Activated CD4-positive, alpha-beta T cell treated with anti-CD3 and anti-CD28 coated beads for 36 hours (primary cell): ENCODE measurements at places on chromosomes 13 and 19.
A peak's percentile ranks its signal among the peaks of the same experiment; 100 is the strongest.

DNA sequence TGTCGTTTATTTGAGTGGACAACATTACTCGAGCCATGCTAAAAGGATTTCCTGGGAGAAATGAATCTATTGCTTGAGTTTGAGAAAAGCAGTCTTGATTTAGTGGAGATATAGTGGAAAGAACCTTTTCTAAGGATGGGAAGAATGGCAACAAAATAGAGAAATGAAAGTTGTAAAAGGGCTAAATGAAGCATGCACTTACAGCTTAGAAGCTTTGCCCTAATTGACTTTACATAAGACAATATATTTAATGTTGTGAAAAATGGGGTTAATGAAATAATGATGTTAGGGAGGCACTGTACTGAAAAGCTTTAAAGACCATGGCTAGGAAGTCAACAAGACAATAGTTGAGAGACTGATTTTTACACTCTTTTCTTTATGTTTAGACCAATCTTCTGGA lies 35.4 kb downstream of the SLC10A2 start:
- no peak for DNase-seq

DNA sequence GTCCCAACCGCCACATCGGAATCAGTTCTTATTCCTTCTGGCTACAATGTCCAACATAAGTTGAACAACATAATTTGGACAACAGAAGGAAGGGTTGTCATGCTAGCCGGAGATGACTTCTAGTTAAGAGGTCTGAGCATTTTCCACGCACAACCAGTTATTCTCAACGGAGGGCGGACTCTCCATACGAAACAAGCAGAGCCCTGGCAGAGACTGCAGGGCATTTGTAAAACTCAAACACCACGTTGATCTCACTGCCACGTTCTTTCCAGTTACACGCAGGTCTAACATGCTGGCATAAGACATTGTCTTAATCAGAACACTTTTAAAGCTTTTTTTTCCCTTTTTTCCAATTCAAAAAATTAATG lies 38.3 kb upstream of the DCUN1D2 start:
- DNase-seq = no peak

- no peak for DNase-seq
Measured at GRCh38 chr13:107289540-107289939, 721.6 kb upstream of the ARGLU1 start.

DNA sequence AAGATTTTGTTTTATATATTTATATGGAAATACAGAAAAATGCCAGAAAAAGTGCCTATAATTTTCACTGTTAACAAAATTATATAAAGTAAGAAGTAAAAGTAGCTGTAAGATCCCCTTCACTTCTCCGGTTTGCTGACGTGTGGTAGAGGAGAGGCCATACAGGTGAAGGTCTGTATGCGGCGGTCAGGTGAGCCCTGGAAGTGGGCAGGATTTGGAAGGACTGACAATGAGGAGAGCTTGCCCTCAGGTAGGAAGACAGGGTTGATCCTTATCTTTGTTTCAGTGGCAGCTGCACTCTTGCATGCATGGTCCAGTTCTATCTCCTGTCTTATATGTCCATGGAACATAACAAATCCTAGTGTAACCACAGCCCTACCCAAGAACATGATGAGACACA lies 16.9 kb upstream of the TFDP1 start:
- no peak for DNase-seq

DNA sequence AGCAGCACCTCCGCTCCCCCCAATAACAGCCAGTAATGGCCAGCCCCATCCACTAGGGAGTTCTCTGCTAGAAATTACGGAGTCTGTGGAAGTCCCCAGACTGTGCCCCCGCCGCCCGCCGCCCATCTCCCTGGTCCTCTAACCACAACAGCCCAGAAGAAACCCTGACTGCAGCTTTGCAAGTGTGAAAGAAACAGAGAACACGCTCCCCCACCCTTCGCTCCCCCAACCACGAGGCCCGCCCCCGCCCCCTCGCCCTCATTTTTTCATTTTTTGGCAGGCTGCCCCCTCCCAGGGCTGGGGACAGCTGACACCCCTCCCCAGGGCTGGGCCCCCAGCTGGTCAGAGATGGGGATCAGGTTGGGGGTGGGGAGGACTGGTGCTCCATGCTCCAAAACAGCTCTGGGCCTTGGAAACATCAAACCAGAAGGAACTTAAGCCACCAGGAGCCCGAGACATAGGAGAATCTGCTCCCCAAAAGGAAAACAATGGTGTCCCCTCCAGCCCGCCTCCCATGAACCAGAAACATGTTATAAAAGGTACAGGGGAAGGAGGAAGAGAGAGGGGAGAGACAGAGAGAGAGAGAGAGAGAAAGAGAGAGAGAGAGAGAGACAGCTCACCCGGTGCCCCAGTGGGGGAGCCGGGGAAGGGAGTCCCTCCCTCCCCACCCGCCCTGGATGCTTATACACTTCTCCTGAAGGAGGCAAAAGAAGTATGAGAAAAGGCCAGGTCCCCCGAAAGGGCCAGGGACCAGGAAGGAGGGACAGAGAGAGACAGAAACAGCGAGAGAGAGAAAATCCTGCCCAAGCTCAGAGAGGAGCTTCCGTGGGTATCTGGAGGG lies 29.8 kb upstream of the ASF1B start:
- DNase-seq = no peak

- DNase-seq = no peak
Measured at GRCh38 chr19:41499899-41500298, 56.9 kb downstream of the ERICH4 start.

DNA sequence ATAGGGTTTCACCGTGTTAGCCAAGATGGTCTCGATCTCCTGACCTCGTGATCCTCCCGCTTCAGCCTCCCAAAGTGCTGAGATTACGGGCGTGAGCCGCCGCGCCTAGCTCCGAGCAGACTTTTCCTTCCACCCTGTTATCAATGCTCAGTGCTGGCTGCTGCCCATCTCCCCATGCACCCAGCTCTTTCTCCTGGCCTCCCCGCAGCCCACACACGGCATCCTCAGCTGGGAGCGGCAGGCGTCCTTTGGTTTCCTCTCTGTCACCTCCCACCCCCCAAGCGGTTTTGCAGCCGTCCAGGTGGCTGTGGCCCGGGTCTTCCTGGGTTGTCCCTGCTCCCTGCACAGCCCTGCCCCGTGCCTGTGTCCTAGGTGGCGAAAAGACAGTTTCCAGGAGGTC lies 12.1 kb downstream of the PRR22 start:
- DNase-seq = no peak

- DNase-seq = no peak
Measured at GRCh38 chr13:51305271-51305967, 34.1 kb upstream of the SERPINE3 start.

- no peak for DNase-seq
Measured at GRCh38 chr13:101915755-101916107, 463.3 kb downstream of the ITGBL1 start.

- DNase-seq = no peak
Measured at GRCh38 chr19:18137657-18138339, 15.2 kb upstream of the PIK3R2 start.

DNA sequence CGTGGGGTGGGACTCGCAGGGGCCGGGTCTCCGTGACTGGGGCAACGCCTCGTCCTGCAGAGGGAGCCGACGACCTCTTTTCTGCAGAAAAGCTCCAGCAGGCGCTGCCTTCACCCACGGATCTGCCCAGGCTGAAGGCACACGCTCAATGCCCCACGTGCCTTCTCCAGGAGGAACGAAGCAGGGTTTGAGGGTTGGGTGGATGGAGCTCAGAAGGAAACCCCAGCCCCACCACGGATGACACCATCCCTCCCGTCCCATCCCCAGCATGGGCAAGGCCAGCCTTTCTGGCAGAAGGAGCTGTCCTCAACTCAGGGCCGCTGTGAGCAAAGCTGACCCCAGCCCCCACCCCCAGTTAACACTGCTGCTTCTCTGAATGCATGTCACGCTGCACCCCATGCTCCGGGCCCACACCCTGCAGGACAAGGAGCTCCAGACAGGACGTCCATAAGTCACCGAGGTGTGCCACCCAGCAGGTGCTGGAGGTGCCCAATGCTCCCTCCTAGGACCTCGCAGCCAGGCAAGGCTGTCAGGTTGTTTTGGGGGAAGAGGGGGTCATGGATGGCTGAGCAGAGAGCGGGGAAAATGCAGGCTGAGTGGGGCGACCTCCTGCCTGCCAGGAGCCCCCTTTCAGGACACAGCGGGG lies 7.4 kb downstream of the C19orf25 start:
- peak; percentile 48 for DNase-seq

DNA sequence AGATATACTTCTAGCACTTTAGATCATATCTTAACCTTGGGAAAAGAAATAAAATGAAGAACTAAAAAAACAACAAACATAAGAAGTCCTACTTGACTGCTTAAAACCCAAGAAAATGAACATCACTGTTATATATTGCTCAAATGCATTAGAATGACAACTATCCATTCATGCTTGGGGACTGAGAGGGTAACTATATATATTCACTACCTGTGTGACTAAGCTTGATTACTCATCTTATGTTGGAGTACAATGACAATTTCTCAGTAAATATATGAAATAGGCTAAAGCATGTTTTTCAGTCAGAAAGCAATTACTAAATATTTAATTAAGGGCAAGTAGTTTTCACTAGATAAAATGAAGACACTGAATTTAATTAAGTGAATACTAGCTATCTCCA lies 40.1 kb downstream of the ZC3H13 start:
- no peak for DNase-seq

DNA sequence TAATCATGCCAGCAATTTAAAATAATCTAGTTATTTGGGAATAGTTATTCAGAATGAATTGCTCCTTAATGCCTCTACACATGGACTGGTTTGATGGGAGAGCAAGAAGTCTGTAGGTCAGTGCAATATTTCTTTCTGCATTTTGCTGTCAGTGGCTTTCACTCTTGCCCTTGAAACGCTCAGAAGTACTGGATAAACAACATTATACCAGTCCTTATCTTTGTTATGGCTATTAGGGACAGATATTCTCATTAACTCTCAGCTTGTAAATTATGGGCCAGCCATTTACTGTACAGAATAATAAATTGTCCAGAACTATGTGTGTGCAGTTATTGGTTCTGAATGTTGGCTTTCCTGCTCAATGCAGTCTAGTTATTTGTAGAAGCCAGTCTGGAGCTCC lies 224.4 kb downstream of the OXGR1 start:
- no peak for DNase-seq

DNA sequence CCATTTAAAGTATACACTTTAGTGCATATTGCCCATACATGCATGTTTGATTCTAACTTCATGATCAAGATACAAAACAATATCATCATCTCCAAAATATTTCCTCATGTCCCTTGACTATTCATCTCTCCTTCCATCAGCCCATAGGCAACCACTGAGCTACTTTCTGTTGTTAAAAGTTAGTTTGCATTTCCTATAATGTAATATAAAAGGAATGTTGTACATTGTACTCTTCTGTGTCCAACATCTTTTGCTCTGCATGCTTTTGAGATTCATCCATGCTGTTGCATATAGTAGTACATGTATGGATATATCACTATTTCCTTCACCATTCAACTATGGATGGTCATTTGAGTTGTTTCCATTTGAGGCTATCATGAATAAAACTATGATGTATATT lies 74.7 kb downstream of the ITGBL1 start:
- no peak for DNase-seq

DNA sequence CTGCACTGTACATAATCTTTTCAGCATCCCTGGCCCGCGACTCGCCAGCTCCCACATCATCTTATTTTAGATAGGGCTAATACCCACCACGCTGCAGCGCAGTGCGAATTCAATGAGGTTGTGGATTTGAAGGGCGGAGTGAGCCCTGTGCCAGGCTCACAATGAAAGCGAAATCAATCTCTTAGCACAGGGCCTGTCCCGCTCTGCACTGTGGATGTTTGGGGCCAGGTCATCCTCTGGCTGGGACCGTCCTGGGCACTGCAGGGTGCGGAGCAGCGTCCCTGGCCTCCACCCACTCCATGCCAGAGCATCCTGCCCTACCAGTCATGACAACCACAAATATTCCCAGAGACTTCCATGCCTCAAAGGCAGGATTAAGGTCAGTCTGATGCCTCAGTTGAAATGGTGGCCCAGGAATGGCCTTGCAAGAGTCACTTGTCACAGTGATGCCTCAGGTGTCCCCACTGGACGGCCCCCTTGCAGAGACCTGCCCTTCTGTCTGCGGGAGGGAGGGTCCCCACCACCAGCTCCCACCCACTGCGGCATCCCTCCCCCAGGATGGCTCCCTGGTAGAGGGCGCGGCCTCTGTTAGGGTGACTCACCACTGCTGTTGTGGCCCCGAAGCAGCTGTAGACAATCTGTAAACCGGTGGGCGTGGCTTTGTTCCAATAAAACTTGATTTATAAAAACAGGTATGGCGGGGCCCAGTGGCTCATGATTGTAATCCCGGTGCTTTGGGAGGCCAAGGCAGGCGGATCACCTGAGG lies 5.6 kb downstream of the UHRF1 start:
- DNase-seq = peak; percentile 86

GRCh38 chr19:45556835-45557234 lies 27.8 kb downstream of the OPA3 start:
- DNase-seq = no peak

GRCh38 chr13:97125810-97126738 lies 96.1 kb upstream of the MBNL2 start:
- peak; percentile 50 for DNase-seq

GRCh38 chr19:50205681-50206138 lies 2.3 kb downstream of the MYH14 start:
- no peak for DNase-seq

GRCh38 chr13:33139184-33139583 lies 123.0 kb downstream of the KL start:
- no peak for DNase-seq

DNA sequence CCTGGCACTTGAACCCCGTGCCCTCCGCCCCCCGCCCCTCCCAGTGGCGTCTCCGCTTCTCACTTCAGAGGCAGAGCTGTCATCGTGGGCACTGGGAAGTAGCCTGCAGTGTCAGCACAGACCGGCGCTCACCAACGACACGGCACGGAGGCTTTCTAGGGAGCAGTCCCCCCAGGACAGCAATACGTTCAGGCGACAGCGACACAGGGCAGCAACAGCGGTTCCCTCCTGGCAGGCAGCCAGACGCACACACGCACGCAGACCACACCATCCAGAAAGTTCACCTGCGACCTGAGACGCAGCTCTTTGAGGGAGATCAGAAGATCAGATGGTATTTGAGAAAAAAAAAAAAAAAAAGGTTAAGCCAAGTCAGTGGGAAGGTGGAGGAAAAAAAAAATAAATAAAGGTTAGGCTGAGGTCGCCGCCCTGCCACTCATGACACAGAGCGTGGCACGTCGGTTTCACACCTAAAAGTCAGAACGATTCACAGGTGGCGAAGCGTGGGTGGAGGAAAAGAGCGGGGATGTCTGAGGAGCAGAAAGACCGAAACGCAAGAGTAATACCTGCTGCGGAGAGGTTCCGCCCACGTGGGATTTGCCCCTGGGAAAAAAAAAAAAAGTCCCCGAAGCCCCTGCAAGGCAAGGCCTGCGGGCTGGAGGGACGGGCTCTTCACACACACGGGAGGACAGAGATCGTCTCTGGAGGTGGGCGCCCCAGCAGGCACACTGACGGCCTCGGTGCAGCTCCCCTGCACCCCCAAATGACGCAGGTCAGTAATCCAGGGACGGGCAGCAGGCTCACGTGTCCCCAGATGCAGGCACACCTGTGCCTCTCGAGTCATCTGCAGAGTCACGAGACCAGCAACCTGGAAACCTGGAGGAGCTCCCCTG lies 94.5 kb downstream of the GNG7 start:
- peak; percentile 96 for DNase-seq
